ENCODE measurements at places on chromosomes 16 and 17.

DNA sequence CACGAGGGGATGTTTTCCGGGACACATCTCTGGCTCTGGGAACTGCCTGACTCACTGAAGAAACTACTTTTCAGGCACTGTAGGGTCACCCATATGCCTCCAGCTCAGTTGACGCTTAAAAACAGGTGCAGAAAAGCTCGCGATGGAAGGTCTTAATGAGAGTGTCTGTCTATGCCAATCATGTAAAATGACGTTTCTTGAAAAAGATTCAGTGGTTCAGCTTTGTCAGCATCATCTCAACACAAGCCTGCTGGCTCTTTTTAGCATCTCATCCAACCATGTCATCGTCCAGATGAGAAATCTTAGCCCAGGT, 27.5 kb downstream of the OR1D5 start:
- DNase-seq = no peak

DNA sequence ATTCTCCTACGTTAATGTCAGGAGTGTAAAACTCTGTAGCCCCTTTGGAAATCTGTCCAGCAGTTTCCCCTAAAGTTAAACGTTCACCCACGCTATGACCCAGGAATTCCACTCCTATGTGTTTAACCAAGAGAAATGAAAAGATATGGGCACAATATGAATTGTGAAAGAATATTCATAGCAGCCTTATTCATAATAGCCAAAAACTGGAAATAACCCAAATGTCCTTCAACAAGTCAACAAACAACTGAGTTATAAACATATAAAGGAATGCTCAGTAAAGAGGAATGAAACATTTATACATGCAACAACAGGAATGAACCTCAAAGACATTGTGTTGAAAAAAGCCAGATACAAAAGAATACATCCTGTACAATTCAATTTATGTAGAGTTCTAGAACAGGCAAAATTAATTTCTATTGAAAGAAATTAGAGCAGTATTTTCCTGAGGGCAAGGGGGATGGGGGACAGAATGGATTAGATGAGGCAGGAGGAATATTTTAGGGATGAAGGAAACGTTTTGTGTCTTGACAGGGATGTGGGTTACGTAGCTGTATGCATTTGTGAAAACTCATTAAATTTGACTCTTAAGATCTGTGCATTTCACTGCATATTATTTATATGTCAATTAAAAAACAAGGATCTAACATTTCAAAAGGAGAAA, 286.7 kb upstream of the CDH5 start:
- no peak for DNase-seq

DNA sequence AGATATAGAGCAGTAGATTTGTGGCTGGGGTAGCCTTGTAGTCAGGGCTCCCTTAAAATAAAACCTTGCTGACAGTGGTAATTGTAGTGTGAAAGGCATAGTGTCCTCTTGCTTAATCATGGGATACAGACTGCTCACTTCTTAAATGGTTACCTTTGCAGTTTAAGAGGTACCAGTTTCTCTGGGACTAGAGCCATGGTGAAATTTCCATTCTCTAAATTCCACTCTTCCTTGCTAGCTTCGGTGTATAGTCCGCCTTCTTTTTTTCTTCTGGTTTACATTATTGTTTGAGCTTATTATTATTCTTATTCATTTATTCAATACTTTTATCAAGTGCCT, 1.6 kb downstream of the CCP110 start:
- DNase-seq = no peak

DNA sequence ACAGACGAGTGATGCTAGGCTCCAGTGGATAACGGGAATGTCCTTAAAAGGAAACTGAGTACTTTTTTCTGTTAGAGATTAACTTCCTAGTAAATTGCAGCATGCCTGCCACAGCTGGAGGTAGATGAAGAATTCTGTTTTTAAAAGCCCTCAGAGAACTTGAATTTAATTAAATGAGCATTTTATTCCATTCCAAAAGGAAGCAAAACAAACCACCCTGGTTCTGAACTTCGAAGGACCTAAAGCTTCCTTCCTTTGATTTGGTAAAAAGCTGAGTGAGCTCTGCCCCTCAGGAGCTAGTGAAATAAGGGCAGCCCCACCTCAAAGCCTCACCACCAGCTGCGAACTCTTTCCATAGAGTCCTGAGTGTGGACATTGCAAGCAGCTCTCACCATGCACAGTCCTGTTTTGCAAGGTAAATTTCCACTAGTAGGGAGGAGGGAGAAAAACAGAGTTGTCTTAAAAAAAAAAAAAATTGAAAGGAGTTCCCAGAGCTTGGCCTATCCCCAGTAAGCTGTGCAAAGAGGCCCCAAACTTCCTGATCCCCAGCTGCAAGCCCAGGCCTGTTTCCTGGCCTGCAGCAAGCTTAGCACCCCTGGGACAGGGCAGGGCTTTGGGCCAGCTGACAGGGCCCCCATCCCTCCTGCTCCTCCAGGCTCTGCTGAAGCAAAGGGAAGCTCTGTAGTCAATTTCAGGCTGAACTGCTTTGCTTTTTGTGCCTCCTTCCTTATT, 11.2 kb downstream of the CHD9NB start:
- DNase-seq = peak; percentile 57

GRCh38 chr17:80389011-80389995, 25.7 kb upstream of the ENDOV start:
- DNase-seq = no peak

- no peak for DNase-seq
Measured at GRCh38 chr16:56870276-56870888, 5.4 kb downstream of the SLC12A3 start.

DNA sequence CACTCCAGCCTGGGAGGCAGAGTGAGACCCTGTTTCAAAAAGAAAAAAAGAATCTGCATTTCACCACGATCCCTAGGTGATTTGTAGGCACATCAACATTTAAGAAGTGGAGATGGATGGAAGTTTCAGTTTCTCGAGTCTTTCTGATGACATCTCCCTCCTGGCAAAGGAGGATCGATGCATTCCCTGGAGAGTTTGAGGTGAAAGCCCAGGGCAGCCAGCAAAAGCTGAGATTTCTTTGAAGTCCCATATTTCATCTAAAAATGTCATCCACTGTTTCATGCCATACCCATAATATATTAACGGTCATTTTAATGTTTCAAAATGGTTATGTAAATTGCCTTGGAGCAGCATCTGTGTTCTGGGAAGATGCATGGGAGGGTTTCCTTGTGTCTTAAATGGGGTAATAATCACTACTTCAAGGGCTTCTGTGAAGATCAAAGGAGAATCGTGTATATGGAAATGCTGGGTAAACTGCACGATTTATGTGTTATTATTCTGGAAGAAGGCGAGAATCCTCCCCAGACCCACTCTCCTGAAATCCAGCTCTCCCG, 63.4 kb downstream of the KATNIP start:
- no peak for DNase-seq

DNA sequence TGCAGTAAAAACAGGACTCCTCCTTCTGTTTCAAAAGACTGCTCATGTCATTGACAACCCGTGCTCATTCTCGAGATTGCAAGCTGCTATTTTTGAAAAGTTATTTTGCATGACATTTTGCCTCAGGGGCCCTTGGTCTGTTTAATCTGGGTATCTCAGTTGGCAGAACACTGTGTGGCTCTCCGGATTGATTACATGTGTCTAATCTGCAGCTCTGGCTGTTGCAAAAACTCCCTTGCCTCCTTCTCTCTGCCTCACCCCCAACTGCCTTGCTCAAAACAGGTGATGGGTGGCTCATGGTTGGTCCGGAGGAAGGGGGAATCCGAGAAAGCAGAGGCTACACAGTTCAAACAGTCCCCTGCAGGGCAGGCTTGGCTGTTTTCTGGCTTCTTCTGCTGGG, 25.3 kb downstream of the GINS3 start:
- no peak for DNase-seq

DNA sequence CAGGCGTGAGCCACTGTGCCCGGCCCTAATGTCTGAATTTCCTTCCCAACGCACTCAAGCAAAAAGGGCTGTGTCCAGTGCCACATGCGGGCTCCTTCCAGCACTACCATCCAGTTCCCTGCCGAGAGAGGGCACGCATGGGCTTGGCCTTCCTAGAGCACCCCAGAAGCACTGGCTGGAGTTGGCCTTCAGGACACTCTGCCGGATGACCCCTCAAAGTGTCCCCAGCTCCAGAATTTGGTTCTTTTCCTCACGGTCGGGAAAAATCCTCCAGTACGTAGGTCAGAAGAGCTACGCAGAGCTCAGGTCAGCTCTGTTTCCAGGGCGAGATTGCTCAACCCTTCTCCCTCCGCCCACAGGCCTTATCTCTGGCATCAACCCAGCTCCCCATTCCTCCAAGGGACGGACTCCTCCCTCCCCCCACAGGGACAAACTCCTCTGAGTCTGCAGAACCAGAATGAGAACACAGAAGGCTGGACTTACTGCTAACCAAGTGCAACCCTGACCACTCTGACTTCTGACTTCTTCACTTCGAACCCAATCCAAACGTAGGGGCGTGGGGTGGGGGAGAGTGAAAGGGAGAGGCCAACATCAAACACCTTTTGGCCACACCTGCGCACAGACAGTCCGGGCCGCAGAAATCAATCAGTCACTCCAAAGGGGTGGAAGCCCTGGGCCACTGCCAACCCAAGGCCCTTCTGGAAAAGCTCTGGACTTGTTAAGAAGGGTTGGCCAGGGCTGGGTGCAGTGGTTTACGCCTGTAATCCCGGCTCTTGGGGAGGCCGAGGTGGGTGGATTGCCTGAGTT, 3.6 kb downstream of the CDC42EP4 start:
- peak; percentile 93 for DNase-seq

DNA sequence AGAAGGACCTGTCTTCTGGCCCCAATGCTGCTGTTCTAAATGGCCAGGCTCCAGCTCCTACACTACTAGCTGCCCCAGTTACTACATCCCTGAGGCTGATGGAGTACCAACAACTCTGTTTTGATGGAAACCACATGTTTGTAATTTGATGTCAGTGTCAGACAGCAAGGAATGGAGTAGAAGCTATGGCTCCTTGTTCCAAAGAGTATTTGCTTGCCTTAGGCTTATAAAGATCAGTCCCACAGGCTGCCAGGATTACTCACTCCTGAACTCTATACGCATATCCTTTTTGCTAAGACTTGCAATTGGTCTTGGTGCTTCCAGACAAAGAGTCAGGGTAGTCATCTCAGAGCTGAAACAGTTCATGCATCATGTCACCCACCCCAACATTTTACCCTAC, 139.6 kb downstream of the HS3ST3A1 start:
- DNase-seq = peak; percentile 89

DNA sequence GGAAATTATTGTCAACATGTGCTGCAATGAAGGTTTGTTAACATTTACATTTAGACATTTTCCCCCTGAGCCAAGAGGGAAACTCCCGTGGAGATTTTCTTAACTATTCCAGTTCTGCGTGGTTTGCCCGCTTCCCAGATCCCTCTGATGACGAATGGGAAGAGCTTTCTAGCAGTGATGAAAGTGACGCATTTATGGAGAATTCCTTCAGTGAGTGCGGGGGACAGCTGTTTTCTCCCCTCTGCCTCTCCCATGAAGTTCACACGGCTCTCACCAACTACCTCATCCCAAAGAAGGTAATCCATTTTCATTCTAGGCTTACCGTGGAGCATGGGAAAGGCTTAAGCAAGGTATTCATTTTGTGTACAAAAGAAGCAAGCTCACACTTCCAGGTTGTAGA, 18.2 kb downstream of the HEATR3 start:
- DNase-seq = no peak

- no peak for DNase-seq
Measured at GRCh38 chr17:74877592-74878548, 5.1 kb upstream of the FDXR start.

GRCh38 chr17:19010729-19011505, 6.4 kb upstream of the FAM83G start:
- no peak for DNase-seq

GRCh38 chr17:82376042-82376730, 4.6 kb downstream of the UTS2R start:
- no peak for DNase-seq

- DNase-seq = no peak
Measured at GRCh38 chr17:3788200-3788599, 12.8 kb downstream of the ITGAE start.

- DNase-seq = no peak
Measured at GRCh38 chr17:1111599-1112443, 68.0 kb downstream of the ABR start.

DNA sequence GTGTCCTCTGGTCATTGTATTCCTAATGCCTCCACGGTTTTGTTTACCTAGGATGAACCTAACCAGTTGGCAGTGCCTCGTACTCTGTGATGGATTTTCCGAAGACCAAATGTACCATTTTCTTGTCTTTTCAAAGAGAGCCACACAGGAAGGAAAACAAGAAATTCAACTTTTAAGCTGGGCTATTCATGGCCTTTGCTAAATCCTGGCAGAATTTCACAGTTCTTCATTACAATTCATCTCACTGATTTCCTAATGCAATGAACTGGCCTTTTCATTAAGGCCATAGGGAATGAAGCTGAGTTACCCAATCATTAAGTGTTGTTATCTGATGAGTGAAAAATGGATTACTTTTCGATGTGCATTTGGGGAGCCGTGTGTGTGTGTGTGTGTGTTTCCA, 7.9 kb upstream of the KCNJ16 start:
- DNase-seq = no peak

DNA sequence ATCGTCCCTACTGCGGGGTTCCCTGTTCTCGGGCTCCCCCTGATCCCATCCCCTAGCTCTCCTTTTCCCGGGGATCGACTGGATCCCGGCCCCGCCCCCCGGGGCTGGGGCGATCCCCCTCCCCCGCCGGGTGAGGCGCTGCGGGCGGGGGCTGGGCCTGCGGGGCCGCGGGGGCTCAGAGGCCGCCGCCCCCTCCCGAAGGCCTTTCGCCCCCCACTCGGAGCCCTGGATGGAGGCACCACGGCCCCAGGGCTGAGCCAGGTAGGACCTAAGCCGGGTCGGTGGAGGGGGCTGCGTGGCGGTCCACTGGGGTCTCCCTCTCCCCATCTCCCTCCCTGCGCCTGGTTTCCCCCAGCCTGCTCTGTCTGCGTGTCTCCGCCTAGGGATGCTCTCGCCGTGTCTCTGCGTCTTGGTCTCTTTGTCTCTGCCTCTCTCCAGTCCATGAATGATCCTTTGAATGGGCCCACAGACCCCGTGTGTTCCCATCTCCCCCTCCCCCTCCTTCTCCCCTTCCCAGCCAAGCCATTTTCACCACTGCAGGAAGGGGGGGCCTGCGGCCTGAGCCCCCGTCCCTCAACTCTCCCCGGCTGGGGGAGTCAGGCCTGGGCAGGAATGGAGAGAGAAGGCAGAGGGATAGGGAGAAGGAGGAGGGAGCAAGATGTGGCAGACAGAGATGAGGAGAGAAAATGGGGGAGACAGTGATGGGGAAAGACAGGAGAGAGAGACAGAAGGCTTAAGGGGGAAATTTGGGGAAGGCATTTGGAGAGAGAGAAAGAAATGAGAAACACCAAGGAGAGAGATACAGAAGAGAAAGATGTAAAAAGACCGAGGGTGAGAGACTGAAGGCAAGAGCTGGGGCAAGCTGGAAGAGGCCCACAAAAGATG, 1.7 kb upstream of the TMEM256 start:
- peak; percentile 42 for DNase-seq

- no peak for DNase-seq
Measured at GRCh38 chr16:9399573-9399972, 308.1 kb downstream of the HAPSTR1 start.

GRCh38 chr17:30241051-30241450, 5.6 kb upstream of the SLC6A4 start:
- no peak for DNase-seq

- DNase-seq = no peak
Measured at GRCh38 chr17:45111850-45112249, 20.5 kb downstream of the PLCD3 start.
